ENCODE measurements at places on chromosomes 12 and 14.

GRCh38 chr12:92338671-92339070 is 193.0 kb upstream of the BTG1 start:
- no peaks in the 10 kb centered on the region for H3K27me3 ChIP-seq
- H3K27ac ChIP-seq = no peak overlapping the region
- H3K36me3 ChIP-seq = no peaks in the 10 kb centered on the region
- no peaks in the 10 kb centered on the region for H3K4me1 ChIP-seq
- no peak overlapping the region for H3K4me3 ChIP-seq
- DNase-seq = no peak

DNA sequence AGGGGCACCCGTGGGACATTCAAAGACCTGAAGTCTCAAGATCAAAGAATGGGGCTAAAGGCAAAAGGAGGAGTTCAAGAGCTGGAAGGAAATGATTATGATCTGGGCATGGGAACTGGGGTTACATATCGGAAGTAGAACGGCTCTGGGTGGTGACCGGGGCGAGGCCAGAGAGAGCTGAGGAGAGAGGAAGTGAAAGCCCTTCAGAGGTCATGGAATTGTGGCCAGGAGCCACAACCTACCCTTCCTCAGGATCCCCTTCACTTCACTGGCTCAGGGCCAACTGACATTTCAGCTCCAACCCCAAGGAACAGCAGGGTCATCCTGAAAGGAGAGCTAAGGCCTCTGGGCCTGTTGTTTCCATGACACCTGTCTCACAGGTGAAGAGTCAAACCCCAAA is 57.8 kb downstream of the GALNT16 start:
- no peak overlapping the region for H3K27ac ChIP-seq
- no peak overlapping the region for H3K4me3 ChIP-seq
- DNase-seq = no peak

DNA sequence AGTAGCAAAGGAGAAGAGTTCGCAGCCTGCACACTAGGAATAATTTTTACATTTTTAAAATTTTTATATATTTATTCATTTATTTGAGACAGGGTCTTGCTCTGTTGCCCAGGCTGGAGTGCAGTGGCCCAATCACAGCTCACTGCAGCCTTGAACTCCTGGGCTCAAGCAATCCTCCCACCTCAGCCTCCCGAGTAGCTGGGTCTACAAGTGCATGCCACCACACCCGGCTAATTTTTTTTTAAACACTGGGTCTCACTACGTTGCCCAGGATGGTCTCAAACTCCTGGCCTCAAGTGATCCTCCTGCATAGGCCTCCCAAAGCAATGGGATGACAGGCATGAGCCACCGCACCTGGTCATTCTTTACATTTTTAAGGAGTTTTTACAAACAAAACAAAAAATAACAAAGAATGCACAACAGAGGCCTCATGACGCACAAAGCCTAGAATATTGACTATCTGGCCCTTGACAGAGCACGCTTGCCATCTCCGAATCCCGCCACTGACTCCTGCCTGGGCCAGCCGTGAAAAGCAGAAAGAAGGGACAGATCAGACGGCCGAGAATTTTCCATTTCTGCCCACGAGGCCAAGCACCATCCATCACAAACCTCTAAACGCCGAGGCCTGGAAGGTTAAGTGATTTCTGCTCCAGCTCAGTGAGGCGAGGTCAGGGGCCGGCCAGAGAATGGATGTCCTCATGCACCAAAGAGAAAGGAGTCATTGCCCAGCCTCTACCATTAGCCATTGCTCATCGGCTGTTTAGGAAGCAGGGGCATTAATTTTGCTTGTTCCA is 120.0 kb downstream of the SCARB1 start:
- H3K27me3 ChIP-seq = no peaks in the 10 kb centered on the region
- no peaks in the 10 kb centered on the region for H3K36me3 ChIP-seq
- DNase-seq = no peak
- no peak overlapping the region for H3K4me3 ChIP-seq
- peak overlapping the region; percentile 93 for H3K27ac ChIP-seq

DNA sequence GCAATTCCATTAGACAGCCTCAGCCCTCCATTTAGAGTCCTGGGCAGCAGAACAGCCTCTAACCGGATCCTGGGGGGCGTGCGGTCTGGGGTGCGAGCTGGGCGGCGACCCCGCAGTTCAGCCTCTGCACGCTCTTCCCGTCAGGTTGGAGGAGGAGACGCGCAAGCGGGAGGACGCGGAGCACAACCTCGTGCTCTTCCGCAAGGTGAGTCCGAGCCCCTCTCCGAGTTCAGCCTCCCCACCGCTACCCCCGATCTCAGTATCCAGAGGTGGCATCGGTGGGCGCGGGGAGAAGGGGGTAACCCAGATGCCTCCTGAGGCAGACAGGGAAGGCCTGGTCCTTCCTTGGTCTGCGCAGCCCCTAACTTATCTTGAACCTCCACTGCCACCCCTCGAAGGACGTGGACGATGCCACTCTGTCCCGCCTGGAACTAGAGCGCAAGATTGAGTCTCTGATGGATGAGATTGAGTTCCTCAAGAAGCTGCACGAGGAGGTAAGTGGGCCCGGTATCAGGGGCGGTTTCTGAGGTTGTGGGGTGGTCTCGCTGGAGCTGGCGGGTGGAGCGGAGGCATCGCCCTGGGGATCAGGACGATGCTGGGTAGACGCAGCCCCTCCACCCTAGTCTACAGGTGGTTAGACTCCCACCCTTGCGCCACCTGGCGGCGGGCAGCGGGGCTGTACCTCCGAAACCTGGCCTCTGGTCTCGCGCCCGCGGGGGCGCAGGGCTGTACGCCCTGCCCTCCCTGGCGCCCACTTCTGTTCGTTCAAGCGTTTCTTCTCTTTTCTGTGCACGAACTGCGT is 1.3 kb downstream of the PRPH start:
- H3K27ac ChIP-seq = no peak overlapping the region
- DNase-seq = no peak
- peak overlapping the region; percentile 30 for H3K4me3 ChIP-seq
- peaks cover 27% of the 10 kb centered on the region for H3K4me1 ChIP-seq

- no peak overlapping the region for H3K4me3 ChIP-seq
- H3K27ac ChIP-seq = no peak overlapping the region
- no peaks in the 10 kb centered on the region for H3K4me1 ChIP-seq
- DNase-seq = no peak
- H3K27me3 ChIP-seq = no peaks in the 10 kb centered on the region
Measured at GRCh38 chr12:100801320-100801719, 6.7 kb downstream of the ANO4 start.

DNA sequence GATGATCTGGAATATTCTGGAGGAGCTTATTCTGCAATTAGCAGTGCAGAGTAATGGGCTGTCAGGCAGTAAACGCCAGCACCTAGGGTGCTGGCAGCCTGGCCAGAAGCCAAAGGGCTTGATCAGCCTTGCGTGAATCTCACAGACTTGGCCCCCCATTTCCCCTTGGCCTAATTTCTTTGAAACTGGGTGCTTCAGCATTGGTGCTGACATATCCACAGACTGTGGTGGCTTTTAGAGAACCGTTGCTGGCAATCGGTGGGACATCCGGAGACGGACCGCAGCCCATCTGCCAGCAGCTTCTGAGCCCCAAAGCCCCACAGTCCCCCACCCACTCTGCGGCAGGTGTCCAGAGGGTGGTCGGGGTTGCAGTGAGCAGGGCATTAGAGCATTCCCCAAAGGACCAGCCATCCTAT is 157.1 kb downstream of the CALM1 start:
- peaks cover 15% of the 10 kb centered on the region for H3K4me1 ChIP-seq
- no peaks in the 10 kb centered on the region for H3K27me3 ChIP-seq
- DNase-seq = no peak
- H3K36me3 ChIP-seq = no peaks in the 10 kb centered on the region

GRCh38 chr14:100115726-100116125 is 43.7 kb downstream of the DEGS2 start:
- no peak overlapping the region for H3K27ac ChIP-seq
- H3K4me3 ChIP-seq = no peak overlapping the region
- H3K27me3 ChIP-seq = no peaks in the 10 kb centered on the region
- no peaks in the 10 kb centered on the region for H3K4me1 ChIP-seq

DNA sequence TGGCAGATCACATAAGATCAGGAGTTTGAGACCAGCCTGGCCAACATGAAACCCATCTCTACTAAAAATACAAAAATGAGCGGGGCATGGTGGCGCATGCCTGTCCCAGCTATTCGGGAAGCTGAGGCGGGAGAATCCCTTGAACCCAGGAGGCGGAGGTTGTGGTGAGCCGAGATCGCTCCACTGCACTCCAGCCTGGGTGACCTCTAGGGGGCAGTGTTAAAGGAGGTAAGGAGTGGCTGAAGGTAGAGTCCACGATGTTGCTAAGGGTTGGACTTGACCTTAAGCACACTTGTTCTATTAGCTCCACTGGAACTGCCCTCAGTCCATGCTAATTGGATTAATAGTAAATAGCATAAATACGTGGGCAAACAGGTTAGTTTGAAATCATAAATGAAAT is 62.4 kb upstream of the PSMC1 start:
- H3K4me1 ChIP-seq = no peaks in the 10 kb centered on the region
- DNase-seq = no peak
- no peak overlapping the region for H3K27ac ChIP-seq
- H3K27me3 ChIP-seq = peaks cover 3% of the 10 kb centered on the region
- H3K36me3 ChIP-seq = no peaks in the 10 kb centered on the region
- no peak overlapping the region for H3K4me3 ChIP-seq

- H3K4me3 ChIP-seq = peak overlapping the region; percentile 88
- no peaks in the 10 kb centered on the region for H3K27me3 ChIP-seq
- H3K36me3 ChIP-seq = no peaks in the 10 kb centered on the region
- H3K4me1 ChIP-seq = no peaks in the 10 kb centered on the region
- DNase-seq = no peak
Measured at GRCh38 chr14:60249321-60250256, 568 bp downstream of the PPM1A start.

- no peak overlapping the region for H3K27ac ChIP-seq
- no peak for DNase-seq
- no peaks in the 10 kb centered on the region for H3K36me3 ChIP-seq
Measured at GRCh38 chr14:31990926-31991572, 86.1 kb upstream of the ARHGAP5 start.

- no peak for DNase-seq
- H3K36me3 ChIP-seq = peaks cover 24% of the 10 kb centered on the region
- H3K4me3 ChIP-seq = no peak overlapping the region
- H3K27me3 ChIP-seq = no peaks in the 10 kb centered on the region
Measured at GRCh38 chr12:48936379-48936979, 11.2 kb upstream of the FKBP11 start.

DNA sequence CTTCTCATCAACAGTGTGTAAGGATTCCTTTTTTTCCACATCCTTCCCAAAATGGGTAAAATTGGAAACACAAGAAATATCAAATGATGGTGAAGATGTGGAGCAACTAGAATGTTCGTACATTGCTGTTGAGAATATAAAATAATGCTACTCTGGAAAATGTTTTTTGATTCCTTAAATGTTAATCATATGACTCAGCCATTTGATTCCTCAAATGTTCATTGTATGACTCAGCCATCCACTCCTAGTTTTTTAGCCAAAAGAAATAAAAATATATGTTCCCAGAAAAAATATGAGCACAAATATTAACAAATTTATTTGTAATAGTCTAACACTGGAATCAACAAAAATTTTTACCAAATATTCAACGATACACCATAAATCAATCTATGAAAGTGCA is 1108.6 kb downstream of the LRFN5 start:
- no peak for DNase-seq
- no peaks in the 10 kb centered on the region for H3K36me3 ChIP-seq
- H3K4me1 ChIP-seq = no peaks in the 10 kb centered on the region
- no peak overlapping the region for H3K4me3 ChIP-seq
- no peak overlapping the region for H3K27ac ChIP-seq

DNA sequence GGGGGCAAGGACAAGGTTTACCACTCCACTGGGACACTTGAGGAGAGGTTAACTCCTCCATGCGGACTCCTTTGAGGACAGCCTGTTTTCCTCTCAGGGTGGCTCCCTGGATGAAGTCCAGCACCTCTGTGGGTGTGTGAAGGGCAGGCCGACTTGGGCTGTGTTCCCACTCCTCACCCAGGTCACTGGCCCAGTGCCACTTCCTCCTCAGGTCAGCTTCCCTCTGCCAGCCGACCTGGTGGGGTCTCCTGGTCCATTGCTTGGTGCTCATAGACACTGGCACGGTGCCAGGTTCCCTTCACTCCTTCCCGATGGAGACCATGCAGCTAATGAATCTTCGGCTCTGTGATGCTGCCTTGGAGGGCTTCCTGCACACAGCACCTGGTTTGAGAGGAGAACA is 146.4 kb upstream of the RTL1 start:
- no peaks in the 10 kb centered on the region for H3K4me1 ChIP-seq
- H3K36me3 ChIP-seq = no peaks in the 10 kb centered on the region
- no peak for DNase-seq
- no peak overlapping the region for H3K27ac ChIP-seq
- no peaks in the 10 kb centered on the region for H3K27me3 ChIP-seq

- no peaks in the 10 kb centered on the region for H3K36me3 ChIP-seq
- no peak overlapping the region for H3K4me3 ChIP-seq
- no peak for DNase-seq
Measured at GRCh38 chr12:104354167-104354867, 50.8 kb downstream of the EID3 start.

- no peaks in the 10 kb centered on the region for H3K4me1 ChIP-seq
- H3K27ac ChIP-seq = no peak overlapping the region
- no peak overlapping the region for H3K4me3 ChIP-seq
- H3K36me3 ChIP-seq = no peaks in the 10 kb centered on the region
Measured at GRCh38 chr14:78611796-78612571, 441.8 kb downstream of the NRXN3 start.

- no peaks in the 10 kb centered on the region for H3K27me3 ChIP-seq
- no peak for DNase-seq
- no peaks in the 10 kb centered on the region for H3K36me3 ChIP-seq
- H3K27ac ChIP-seq = no peak overlapping the region
- H3K4me3 ChIP-seq = no peak overlapping the region
- H3K4me1 ChIP-seq = no peaks in the 10 kb centered on the region
Measured at GRCh38 chr12:26554332-26554731, 278.7 kb downstream of the ITPR2 start.

GRCh38 chr12:32265456-32265855 is 133.9 kb upstream of the FGD4 start:
- H3K27me3 ChIP-seq = no peaks in the 10 kb centered on the region
- no peak overlapping the region for H3K27ac ChIP-seq
- H3K4me1 ChIP-seq = no peaks in the 10 kb centered on the region
- no peak for DNase-seq
- no peak overlapping the region for H3K4me3 ChIP-seq

- peaks cover 14% of the 10 kb centered on the region for H3K4me1 ChIP-seq
- no peak overlapping the region for H3K4me3 ChIP-seq
- DNase-seq = no peak
- peaks cover 7% of the 10 kb centered on the region for H3K27me3 ChIP-seq
Measured at GRCh38 chr12:52442600-52443061, 8.5 kb upstream of the KRT75 start.
